Suppressor macrophage treated with lipopolysaccharide for 1 hour (primary cell): ENCODE measurements at places on chromosomes 1 and 21.

DNA sequence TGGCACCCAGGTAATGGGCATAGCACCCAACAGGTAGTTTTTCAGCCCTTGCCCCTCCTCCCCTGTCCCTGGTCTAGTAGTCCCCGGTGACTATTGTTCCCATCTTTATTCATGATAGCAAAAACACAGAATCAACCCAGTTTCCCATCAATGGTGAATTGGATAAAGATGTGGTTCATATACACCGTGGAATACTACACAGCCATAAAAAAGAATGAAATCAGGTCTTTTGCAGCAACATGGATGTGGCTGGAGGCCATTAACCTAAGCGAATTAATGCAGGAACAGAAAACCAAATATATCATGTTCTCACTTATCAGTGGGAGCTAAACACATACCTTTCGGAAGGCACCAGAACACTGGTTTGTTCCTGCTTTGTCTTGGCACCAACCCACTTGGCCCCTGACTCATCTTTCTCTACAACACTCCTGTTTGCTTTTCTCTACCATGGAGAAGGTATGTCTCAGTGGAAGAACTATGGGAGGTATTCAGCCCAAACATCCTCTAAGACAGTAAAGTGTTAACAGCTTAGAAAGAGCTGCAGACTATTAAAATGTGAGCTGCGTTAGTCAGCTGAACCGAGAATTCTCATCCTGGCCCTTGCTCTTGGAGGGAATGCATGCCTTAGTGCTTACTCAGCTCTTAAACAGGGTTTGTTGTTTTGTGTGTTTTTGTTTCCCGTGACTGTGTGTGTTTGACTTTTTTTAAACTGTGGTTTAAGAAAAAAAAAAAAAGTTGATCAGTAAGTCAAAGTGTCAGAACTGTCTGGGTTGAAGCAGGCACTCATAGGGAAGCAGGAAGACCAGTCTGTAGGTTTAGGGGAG is 203.0 kb downstream of the TOMM20 start:
- DNase-seq, result peak; percentile 62

GRCh38 chr21:21283810-21284209 is 285.6 kb downstream of the NCAM2 start:
- DNase-seq, result no peak

DNA sequence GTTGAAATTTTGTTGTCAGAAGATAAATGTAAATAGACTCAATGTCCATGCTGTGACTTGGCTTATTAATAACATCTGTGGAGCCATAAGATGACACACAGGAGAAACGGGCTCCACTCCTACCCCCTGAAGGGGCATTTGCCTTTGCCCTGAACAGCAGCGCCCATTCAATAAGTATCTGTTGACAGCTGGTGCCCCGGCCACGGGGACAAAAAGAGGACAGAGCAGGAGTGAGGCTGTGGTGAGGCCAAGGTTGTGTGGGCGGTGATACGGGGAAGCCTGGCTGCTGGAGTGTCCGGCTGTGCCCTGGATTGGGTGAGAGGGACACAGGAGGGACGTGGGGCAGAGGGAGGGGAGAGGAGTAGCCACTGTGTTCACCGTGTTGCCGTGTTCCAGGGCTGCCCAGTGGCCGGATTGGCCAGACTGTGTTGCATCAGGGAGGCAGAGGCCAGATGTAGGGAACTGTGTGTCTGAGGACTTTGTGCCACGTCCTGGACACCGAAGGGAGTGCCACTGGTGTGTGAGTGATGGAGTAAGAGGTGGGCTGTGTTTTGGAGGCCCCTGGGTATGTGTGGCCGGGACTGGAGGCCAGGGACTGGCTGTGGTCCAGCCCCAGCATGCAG is 15.1 kb downstream of the PRMT2 start:
- no peak for DNase-seq

GRCh38 chr1:90614872-90615271 is 102.2 kb downstream of the BARHL2 start:
- DNase-seq, result no peak

- DNase-seq, result no peak
Observed at GRCh38 chr1:11600836-11601235, 53.4 kb downstream of the FBXO2 start.

DNA sequence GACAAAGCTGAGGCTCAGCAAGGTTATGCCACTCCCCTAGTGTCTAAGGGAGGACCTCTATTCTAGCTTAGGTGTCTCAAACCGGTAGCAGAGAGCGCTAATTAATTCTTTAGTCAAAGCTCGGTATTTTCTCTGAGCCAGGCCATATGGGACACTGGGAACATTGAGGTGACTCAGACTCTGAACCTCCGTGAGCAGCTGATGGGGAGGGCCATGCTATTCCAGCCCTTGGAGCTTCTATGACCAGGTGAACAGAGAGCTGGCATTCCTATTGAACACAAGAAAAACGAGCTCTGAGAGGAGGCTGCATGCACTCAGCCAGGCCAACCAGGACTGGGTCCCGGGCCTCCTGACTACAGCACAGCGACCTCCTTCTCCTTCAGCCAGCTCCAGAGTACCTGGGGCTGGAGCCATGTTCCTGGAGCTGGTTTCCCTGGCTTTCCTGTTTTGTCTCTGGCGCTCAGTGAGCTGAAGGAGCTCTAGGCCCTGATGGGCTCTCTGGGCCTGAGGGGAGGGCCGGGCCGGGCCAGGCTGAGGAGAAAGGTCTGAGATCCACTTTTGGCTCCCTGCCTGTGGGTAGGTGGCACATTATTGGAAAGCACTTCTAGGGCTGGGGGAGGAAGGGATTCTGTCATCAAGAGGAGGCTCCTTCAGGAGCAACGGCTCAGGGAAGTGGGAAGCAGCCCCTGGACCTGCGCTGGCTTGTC is 37.0 kb downstream of the SLC9A1 start:
- no peak for DNase-seq

DNA sequence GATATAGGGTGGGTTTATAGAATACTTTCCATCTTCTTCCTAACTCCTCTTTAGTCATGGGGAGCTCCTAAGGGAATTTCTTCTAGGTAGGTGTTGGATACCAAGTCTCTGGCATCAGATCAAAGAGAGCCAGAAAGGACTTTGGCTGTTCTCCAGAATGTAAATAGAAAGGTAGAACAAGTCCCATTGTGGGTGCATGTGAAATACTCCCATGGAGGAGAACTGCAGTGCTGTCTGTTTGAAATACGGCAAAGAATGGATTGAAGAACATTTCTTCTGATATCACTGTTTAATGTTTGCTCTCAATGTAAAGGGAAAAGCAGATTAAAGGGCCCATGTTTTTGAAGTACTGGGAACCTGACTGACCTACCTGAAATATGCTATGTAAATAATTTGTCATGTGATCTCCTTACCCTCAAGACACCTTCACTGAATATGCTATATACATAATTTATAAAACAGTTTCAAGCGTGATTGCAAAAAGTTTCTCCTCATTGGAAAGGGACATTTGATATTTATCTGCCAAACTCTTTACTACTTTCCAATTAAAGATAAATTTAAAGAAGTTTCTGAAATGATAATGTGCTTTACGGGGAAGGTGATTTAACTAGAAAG is 65.9 kb downstream of the LAMC1 start:
- DNase-seq, result no peak

DNA sequence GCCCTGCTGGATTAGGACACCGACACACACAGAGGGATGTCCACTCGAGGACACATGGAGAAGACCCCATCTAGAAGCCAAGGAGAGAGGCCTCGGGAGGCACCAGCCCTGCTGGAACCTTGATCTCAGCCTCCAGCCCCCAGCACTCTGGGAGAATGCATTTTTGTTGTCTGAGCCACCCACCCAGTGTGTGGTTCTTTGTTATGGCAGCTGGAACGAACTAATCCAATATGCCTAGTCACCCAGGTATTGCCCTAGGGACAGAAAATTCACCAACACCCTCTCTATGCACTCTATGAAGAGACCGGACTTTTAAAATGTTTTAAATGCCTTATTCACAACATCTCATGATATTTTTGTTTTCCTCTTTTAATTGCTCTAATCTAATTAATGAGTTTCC is 117.4 kb downstream of the CRYAA start:
- no peak for DNase-seq

GRCh38 chr1:231326248-231326647 is 11.4 kb downstream of the EXOC8 start:
- DNase-seq, result no peak

- no peak for DNase-seq
Observed at GRCh38 chr1:10597492-10598388, 123.0 kb downstream of the PEX14 start.

- DNase-seq, result no peak
Observed at GRCh38 chr1:166952002-166952746, 23.2 kb downstream of the ILDR2 start.

- DNase-seq, result no peak
Observed at GRCh38 chr21:36120304-36120888, 14.5 kb upstream of the CBR3 start.

DNA sequence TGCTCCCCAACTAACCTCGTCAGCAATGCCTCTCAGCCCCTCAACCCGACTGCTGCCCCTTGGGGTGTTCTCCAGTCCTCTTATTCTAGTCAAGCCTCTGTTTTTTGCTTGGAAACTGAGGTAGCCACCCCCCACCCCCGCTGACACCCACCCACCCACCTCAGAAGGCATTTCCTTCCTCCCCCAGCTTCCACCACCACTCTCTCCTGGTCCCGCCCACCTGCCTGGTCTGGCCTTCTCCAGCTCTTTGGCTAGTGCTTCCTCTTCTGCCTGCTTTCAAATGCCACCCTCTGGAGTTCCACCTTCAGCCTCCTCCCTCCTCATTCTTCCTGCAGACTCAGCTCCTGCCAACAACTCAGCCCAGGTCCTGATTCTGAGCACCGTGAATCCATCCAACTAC is 35.3 kb downstream of the OLFML2B start:
- DNase-seq, result peak; percentile 52
